ENCODE measurements at places on chromosomes 2 and 18.
A peak's percentile ranks its signal among the peaks of the same experiment; 100 is the strongest.

GRCh38 chr2:56008661-56009431 is 85.3 kb upstream of the EFEMP1 start:
- peak; percentile 45 for DNase-seq

DNA sequence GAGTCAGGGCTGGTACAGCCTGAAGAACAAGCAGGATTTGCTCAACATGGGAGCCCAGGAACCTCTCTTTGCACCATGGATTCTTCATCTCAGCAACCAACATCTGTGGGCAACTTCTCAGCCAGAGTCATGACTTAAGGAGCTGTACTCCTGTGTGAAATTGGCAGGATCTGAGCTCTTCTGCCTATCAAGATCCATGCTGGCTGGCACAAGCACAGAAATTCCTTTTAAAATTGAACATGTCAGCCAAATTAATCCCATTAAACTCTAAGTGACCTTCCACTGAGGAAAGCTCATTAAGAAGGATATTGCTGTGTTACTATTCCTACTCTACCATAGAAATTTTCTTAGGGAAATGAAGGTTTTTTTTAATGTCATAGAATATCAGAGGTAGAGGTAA is 110.5 kb upstream of the SCG2 start:
- no peak for DNase-seq

GRCh38 chr2:46704593-46704992 is 211.0 kb downstream of the MCFD2 start:
- no peak for DNase-seq

DNA sequence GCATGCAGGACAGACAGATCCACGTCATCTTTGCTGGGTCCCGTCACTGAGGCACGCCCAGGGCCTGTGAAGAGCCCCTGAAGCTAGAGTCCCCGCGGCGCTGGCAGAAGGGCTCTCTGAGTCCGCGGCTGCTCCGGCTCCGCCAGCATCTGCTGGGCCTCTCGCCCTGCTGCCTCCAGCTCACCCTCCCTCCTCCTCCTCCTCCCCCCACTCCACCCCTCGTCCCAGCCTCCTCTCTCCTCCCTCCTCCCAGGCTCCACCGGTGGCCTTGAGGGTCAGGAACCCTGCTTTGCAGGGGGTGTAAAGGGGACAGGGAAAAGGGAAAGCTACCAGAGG is at the start of gene TNS1:
TSS of gene TNS1 (minus strand) at position 151 of the 336 bp plus-strand sequence. CDS start at position 28, 123 bp downstream.
- DNase-seq, result no peak

DNA sequence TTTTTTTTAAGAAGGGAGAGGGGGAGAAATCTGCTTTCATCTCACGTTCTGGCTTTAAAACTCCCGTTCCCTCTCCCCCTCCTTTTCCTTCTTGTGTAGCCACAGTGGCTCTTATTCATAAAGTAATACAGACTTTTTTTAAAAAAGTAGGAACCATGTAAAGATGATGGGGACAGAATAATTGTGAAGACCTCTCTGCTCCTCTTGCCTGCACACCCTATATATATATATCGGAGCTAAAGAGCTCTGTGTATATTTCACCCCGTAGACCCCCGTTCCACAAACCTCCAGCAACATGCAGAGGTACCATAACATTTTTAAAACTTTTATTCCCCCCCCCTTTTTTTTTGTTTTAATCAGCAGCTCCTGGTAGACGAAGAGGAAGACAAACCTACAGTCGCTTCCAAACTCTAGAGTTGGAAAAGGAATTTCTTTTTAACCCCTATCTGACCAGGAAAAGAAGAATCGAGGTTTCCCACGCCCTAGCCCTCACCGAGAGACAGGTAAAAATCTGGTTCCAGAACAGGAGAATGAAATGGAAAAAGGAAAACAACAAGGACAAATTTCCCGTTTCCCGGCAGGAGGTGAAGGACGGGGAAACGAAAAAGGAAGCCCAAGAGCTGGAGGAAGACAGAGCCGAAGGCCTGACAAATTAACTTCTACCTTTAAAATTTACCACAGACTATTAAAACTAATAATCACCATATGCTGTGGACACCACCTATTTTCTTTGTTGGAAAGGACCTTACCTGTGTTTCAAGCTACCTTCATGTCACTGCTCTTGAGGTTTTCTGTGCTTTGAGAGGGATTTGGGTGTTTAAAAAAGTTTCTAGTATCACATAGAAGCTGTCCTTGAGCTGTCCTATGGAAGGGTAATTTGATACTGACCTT is 1.7 kb downstream of the HOXD8 start:
- no peak for DNase-seq

DNA sequence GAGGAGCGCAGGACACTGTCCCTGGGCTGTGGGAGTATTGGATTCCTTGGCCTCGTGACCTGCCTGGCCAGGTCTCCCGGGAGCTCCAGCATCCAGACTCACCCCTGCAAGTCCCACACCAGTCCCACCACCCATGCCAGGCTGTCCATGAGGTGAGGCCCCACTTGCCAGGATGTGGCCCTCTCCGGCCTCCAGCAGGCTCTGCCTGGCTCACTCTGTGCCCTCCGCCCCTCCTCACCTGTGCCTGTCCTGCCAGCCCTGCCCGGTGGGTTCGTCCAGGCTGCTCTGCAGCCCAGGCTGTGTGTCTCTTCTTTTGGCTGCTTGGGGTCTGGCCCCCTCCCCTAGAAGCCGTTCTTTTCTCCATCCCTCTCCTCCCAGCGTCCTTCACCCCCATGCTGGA is 436.8 kb upstream of the MYT1L start:
- no peak for DNase-seq

- no peak for DNase-seq
Observed at GRCh38 chr2:151782378-151783132, 45.7 kb downstream of the ARL5A start.
